Stimulated activated CD4-positive, alpha-beta T cell treated with anti-CD3 and anti-CD28 coated beads, Interleukin-4, amount 100 ng/mL, for 1 hour (primary cell): ENCODE measurements at places on chromosomes 2 and 18.

- no peak for DNase-seq
These were observed 19.4 kb upstream of the DSC3 start for GRCh38 chr18:31061945-31062344.

- DNase-seq = no peak
These were observed 125.3 kb upstream of the SP3 start for GRCh38 chr2:174090476-174090875.

DNA sequence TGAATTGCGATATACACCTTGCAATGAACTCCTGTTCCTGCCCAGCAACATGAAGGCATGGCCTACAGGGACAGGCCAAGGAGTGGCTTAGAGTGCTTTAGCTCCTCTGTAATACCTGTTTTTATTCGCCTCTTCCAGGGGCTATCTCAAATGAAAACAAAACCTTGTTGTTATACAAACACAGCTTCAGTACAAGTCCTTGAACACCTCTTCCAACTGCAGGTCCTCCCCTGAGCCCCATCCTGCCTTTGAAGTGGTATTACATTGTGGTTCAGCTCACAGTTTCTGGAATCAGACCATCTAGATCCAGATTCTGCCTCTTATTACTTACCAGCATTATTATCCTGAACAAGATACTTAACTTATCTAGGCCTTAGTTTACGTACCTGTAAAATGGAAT lies 83.0 kb upstream of the HNRNPA3 start:
- DNase-seq = no peak

DNA sequence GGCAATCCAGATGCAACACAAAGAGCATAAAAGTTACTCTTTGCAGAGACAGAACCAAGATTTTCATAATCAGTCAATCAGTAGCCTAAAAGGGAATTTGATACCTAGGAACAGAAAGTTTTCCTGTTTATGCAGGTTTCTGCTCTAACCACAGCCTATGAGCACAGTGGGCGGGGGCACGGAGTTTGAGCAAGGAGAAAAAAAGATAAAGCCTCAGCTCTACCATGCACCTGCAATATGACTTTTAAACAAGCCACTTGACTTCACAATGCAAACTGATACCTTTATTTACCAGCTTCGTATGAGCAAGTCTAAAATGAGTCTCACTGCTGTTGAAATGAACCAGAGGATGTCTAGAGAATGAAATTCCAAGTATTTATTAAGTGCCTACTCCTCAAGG lies 5.6 kb upstream of the LRATD1 start:
- no peak for DNase-seq

GRCh38 chr2:73920577-73921545 lies 5.8 kb upstream of the DGUOK start:
- DNase-seq = peak; percentile 47

- no peak for DNase-seq
These were observed 238.7 kb downstream of the TFCP2L1 start for GRCh38 chr2:121046335-121046734.

- DNase-seq = no peak
These were observed 230.6 kb upstream of the EPAS1 start for GRCh38 chr2:46066601-46067000.

GRCh38 chr2:219769090-219769910 lies 141.9 kb downstream of the SLC4A3 start:
- DNase-seq = no peak

GRCh38 chr2:69985688-69986087 lies 24.3 kb upstream of the ASPRV1 start:
- DNase-seq = no peak

GRCh38 chr18:2281523-2282199 lies 289.6 kb downstream of the METTL4 start:
- no peak for DNase-seq

- DNase-seq = no peak
These were observed 69.7 kb downstream of the PRKCE start for GRCh38 chr2:45721150-45721549.

DNA sequence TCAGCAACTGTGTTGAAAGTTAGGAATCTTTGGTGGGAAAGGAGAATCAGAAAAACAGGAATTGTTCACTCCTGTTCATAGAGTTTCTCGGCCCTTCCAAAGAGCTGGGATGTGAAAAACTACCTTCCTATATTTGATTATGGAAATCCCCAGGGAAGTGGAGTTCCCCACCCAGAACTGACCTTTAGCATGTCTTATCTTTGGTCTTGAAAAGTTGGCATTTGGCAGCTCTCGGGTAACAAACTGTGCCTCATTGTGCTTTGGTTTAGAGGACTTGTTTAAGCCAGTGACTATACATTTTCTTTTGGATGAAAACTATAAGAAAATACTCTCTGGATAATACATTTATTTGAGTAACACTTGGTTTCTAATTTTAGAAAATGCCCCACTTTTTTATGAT lies 51.3 kb upstream of the CERS6 start:
- DNase-seq = no peak

GRCh38 chr2:15729709-15730544 lies 138.3 kb downstream of the DDX1 start:
- DNase-seq = no peak

DNA sequence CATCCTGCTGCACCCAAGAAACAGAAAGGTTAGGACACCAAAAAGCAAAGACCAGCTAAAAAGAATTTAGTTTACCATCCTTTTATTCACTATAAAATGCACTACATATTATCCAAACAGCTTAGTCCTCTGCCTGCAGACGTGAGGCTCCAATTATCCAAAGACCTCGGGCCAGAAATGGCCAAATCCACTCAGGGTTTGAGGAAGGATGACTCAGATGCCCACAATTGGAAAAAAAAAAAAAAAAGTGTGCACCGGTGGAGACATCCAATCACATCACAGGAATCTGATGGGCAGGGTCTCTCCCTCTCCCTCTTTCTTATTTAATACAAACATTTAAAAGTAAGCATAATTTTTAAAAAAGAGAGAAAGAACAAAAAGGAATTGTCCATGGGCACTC lies 65.7 kb downstream of the TRABD2A start:
- DNase-seq = no peak

DNA sequence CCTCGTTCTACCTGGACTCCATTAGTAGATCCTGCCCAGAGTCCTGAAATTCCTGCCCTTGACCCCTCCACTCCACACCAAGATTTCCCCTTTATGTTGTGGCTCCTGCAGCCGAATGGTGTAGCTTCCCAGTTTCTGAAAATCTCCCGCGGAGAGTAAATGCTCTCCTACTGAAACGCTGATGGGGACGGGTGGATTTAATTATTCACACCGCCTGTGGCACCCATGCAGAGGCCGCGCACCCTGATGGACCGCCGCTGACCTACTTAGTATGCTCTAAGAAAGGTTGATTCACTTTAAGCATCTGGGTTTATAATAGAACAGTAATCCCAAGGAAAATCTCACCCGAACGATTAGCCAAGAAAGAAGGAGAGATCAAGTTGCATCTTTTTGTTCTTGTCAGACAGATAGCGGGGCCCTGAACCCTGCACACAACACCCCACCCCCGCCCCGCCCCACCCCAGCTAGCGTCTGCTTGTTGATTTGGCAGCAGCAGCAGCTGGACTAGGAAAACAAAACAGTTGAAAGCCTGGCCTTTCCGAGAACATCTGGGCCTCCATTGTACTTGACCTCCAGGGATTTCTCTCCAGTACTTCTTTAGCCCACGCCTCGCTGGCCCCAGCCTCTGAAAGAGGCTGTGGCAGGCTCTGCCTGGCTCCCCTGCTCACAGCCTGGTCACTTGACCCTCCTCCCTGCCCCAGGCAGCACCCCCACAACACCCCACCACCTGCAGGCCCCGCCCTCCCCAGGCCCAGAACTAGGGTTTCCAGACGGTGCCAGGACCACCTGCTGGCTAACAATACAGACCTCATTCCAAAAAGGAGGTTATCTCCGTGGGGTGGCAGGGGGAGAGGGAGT lies 53.6 kb downstream of the DPYSL5 start:
- no peak for DNase-seq

GRCh38 chr2:201057087-201057521 lies 14.4 kb downstream of the HYCC2 start:
- no peak for DNase-seq

- DNase-seq = no peak
These were observed 30.2 kb downstream of the PRKCE start for GRCh38 chr2:45681675-45682074.

DNA sequence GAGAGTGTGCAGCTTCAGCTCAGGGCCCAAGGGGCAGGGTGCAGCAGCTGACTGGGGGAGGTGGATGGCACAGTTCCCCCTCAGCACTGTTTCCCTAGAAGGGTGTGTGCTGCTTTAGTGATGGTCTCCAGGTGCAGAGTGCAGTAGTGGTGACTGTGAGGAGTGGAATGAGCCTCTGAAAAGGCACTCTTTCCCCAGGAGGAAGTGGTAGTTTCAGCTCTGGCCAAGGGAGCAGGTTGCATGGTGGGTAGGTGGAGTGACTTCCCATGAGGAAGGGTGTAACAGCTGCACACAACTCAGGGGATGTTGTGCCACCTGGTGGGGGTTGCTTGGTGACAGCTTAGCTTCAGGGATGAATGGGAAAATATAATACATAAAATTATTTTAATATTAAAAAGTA lies 251.5 kb upstream of the NXPH2 start:
- no peak for DNase-seq

DNA sequence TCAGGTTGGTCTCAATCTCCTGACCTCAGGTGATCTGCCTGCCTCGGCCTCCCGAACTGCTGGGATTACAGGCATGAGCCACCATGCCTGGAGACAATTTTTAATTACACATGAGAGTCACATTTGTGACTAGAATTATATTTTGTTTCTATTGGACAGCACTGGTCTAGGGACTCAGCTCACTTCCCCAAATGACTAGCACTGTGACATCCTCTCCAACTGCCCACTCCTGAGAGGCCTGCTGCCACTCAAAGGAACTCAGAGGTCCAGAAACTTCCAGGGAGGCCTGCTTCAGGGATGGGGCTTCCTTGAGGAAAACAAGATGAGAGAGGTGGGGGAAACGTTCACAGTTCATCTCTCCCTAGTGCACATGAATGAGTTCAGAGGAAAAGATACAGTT lies 29.5 kb downstream of the TMEM163 start:
- no peak for DNase-seq

- DNase-seq = no peak
These were observed 13.0 kb upstream of the ARHGAP25 start for GRCh38 chr2:68721482-68722101.

GRCh38 chr2:64766841-64767669 lies 113.3 kb upstream of the SERTAD2 start:
- DNase-seq = no peak

- no peak for DNase-seq
These were observed 16.3 kb downstream of the CDC42EP3 start for GRCh38 chr2:37654932-37655841.

DNA sequence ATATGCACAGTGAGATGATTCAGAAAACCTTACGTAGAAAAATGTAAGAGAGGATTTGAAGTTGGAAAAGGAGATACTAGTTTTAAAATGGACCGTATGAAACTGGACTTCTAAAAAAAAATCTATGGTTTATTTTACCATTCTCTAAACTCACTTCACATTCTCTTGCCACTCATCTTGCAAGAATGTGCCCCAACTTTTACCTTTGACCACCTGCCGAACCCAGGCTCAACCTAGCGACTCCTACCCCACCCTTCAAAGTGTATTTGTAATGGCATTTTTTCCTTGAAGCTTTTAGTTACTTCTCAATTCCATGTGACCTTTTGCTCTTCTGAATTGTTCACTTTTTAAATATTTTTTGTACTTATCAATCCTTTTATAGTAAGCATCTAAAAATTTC lies 160.8 kb downstream of the PHLPP1 start:
- no peak for DNase-seq

DNA sequence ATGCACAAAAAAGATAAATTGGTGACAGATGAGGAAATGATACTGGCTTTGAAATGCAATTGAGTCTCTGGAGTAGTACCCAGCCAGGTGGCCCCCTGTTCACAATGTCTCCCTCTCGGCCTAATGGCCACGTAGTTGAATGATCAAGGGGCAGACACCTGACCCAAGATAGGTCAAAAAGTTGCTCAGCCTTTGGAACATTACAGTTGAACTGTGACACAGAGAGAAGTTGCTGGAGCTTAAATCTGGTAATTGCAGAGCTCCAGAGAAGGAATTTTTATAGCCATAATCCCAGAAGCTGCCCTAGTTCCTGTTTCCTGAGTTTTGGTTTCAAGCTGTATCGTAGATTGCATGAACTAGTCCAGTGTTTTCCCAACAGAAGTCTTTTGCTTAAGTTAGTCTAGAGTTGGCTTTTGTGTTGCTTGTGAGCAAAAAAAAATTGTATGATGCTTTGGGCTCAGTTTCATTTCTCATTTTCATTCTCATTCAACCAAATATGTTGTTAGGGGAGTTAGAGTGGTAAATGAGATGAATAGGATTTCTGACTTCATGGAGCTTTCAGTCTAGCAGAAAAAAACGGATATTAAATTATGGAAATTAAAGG lies 117.9 kb downstream of the CSRNP3 start:
- DNase-seq = no peak

DNA sequence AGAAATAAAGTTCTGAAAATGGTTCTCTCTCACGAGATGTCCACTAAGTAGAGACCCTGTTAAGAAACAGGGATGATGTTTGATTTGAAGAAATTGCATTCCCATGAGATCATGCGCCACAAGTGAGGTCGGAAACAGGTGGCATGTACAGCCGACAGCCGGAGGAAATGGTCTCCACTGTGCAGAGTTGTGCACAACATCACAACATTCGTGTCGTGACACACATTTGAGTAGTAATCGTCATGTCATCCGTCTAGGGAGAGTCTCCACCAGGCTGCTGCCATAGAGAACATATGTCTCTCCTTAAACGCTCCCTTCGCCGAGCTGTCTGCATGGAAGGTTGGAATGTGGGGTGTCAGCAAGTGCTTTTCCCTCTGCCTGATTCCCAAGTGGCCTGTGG lies 84.7 kb downstream of the ASAP2 start:
- no peak for DNase-seq

- no peak for DNase-seq
These were observed 319.8 kb upstream of the KLHL29 start for GRCh38 chr2:23065210-23065609.

- DNase-seq = no peak
These were observed 57.6 kb upstream of the ZNF519 start for GRCh38 chr18:14189858-14190257.

DNA sequence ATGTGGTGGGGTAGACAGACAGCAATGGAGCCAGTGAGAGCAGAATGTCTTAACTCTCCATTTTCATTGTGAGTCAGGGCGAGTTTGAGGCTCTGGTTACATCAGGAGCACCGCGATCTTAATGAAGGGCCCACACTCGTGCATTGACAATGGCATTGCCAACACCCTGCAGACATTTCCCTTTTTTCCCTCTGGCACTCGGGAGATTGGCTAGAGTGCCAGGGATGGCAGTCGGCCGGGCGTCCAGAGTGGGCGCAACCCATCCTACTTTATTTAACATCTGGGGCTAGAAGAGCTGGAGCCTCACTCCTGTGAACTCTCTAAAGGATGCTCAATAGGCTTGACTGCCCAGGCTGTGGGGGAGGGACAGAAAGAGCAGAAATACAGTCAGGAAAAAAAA lies 9.7 kb downstream of the PROKR1 start:
- no peak for DNase-seq

GRCh38 chr2:11438555-11439080 lies 27.3 kb downstream of the E2F6 start:
- DNase-seq = no peak

DNA sequence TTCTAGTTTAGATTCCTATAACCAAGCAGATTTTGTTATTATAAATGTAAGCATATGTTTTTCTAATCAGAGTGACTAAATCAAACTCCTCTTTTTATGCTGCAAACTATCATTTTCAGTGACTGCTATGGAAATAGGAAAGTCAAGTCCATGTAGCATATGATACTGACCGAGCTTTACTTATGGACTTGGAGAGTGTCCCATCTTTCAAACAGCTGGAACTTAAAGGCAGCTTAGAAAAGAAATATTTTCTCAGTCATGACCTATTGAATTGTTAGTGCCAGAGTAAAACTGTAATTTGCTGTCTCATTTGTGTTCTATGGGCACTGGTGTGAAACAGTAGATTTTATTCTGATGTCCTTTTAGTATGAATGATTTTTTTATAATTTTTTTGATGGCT lies 76.7 kb downstream of the PHLPP1 start:
- DNase-seq = no peak
